ENCODE measurements at places on chromosomes 7 and 10. TPM values are rescaled to one million over a fixed set of nuclear protein-coding genes. Genes with fewer than 3 reads are reported as not detected.

Gene EVX1
- total RNA-seq: 0.11 TPM

Gene NXPH1
- not detected for total RNA-seq

DNA sequence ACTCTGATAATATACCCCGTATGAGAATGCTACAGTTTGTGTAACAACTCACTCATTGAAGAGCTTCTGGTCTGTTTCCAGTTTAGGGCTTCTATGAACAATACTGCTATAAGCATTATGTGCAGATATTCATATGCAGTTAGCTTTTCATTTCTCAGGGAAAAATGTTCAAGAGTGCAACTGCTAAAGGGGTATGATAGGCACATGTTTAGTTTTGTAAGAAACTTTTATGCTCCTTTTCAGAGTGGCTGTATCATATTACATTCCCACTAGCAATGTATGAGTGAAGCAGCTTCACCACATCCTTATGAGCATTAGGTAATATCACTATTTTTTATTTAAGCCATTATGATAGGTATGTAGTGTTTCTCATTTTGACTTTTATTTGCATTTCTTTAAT is 182.6 kb upstream of the CXCL12 start:
- no peak for DNase-seq

Gene OR2A42
- total RNA-seq: not detected

GRCh38 chr10:56653289-56653688 is 292.2 kb upstream of the ZWINT start:
- no peak for DNase-seq

GRCh38 chr7:117143580-117143979 is 179.3 kb downstream of the WNT2 start:
- DNase-seq: no peak

DNA sequence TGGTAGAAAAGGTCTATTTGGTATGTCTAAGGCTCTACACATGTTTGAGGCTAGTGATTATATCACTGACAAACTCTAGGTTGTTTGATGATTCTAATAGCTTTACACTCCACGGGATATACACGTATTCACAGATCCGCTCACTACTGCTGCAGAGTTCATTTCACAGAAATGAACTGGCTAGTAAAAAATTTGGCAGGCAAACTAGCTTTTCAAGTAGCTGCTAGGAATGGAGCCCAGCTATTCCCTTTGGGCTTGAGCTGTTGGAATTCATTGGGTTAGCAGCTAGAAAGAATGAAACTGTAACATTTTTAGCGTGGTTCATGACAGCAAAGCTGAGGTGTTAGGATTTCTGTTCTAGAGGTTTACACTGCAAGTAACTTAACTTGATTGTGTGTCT is 37.6 kb downstream of the R3HCC1L start:
- no peak for DNase-seq
